ENCODE measurements at places on chromosomes 1 and 21. TPM values are rescaled to one million over a fixed set of nuclear protein-coding genes. Genes with fewer than 3 reads are reported as not detected.

DNA sequence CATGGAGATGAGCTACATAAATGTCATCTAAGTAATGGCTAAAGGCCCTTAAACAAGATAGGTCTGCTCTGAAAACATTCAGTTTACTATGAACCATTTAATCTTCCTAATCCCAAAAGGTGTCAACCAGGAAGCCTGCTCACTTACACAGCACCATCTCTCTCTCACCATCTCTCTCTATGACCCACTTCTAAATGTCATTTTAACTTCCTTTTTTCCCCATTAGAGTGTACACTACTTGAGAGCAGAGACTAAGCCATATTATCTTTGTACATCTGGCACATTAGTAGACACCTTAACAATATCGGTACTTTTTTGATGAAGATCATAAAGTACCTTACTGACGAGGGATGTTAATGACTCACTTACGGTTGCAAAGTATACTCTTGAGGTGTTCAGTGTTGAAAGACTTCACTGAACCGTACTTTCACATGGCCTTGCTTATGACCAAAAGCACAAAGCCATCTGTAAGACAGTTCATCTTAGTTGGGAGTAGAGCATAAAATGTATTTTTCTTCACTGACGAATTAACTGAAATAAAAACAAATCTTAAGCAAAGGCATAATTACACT is 25.4 kb downstream of the FBXO42 start:
- no peak for DNase-seq

- DNase-seq, result peak; percentile 1
Measured at GRCh38 chr1:25744140-25744581, 55.8 kb upstream of the SELENON start.

- no peak for DNase-seq
Measured at GRCh38 chr1:35577071-35577998, 4.2 kb downstream of the TFAP2E start.

- no peak for DNase-seq
Measured at GRCh38 chr21:33691945-33692603, 49.8 kb downstream of the ITSN1 start.

GRCh38 chr1:19070197-19070651 is 113.7 kb upstream of the IFFO2 start:
- no peak for DNase-seq

DNA sequence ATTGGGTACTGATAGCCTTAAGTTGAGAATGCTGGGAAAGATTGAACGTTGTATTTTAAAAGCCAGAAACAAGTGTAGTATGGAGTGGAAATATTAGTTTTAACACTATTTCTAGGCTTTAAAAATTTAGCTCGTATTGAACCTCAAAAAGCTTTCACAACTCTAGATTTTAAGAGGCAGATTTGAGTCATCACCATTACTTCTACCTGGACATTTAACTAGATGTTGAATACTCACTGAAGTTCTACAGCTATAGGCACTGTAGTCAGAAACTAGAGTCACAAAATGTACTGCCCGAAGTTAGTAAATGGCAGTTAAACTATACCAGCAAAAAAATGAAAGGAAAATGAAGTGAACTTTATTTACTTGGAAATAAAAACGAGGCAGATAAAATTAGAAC is 96.5 kb downstream of the NEK7 start:
- no peak for DNase-seq

DNA sequence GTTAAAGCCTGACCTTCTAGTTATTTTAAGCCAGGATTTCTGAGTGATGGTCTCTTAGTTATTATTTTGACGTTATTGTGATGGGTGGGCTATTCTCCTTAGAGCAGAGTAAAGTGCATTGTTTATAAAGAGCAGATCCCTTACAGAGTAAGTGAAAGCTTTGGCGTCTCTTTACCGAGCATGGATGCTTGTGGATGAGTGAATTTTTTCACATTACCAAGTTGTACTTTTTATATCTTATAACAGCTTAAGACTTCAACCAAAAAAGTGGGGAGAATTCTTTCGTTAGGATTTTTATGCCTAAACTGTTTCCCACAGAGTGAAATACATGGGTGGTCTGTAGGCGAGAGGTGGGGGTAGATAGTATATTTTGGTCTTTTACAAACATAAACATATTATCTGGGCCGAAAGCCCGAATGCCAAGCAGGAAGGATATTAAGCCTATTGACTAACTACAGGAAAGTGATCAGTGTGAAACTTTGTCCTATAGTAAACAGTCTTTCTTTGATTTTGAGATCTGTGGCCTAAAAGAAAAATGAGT is 279.1 kb upstream of the C1orf105 start:
- no peak for DNase-seq

- no peak for DNase-seq
Measured at GRCh38 chr1:24544239-24544638, 11.6 kb upstream of the NCMAP start.

GRCh38 chr21:32800056-32800455 is 28.5 kb upstream of the PAXBP1 start:
- DNase-seq, result no peak

DNA sequence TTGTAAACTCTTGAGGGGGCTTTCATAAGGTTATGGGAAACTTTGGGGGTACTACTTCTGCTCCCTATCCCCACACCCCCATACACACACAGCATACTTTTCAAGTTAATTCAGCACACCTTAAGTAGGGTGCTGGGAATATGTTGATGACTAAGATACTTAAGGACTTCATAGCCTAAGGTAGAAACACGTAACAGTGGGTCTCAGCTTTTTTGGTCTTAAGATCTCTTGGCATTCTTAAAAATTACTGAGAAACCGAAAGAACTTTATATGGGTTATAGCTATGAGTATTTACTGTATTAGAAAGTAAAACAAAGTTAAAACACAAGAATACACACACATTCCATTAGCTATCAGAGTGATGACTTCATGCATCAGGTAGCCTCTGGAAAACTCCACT is 2.1 kb downstream of the OTUD3 start:
- no peak for DNase-seq

DNA sequence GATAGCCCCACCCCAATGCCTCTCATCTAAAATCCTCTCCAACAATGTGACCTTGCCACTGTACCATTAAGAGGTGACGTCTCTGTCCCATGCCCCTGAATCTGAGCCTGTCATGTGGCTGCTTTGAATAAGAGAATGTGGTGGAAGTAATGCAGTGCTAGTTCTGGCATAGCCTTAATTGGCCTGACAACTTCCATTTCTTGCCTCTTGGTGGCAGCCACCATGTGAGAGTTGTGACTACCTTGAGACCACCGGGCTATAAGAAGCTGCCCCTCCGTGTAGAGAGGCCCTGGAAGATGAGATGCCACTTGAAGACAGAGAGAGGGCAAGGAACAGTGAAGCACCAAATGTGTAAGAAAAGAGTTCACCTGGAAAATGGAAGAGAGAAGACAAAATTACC is 95.4 kb downstream of the POFUT2 start:
- DNase-seq, result no peak

GRCh38 chr1:51877434-51878307 is 856 bp downstream of the NRDC start:
- DNase-seq, result no peak

- no peak for DNase-seq
Measured at GRCh38 chr1:167762061-167762746, 40.4 kb downstream of the MPZL1 start.

DNA sequence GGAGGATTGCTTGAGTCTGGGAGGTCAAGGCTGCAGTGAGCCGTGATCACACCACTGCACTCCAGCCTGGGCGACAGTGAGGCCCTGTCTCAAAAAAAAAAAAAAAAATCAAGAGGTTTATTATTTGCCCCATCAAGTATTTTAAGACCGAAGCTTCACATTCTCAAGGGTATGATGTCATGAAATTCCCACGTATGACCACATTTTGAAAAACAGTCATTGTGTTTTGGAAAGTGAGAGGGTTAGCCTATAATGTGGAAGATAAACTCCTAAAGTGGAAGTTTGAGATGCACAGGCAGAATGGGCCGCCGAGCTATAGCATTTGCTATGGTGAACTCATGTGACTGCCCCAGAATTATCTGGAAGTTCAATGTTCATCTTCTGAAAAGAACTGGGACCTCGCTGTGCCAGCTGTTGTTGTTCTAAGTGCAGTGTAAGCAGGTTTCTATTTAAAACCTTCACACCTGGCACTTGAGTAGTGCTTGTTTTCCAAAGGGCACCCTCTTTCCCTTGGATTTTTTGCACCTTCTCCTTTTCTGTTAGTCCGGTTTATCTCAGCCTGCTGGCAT is 96.9 kb upstream of the SLC25A33 start:
- DNase-seq, result no peak

DNA sequence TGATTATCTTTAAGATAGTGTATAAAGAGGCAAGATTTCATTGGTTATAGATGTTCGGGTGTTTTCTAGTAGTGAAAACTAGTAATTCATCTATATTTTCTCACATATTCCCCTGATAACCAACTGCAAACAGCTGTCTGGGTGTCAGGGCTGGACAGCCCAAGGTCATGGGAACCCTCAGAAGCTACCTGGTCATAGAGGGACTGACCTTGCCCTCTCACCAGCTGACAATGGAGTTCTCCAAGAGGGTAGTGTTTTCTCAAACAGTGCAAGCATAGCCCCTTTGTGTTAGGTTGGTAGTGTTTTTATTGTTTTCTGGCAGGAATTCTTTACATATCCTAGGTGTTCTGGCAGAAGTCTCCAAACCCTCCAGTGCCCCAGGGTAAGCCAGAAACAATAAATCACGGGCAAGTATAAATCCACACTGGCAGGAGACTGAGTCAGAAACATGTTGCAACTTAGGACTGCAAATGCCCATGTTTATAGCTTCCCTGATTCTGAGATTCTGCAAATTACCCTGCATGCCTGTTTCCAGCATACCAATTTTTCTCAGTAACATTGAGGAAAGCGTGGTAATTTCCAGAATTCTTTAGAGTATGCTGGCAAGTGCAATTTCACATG is 82.8 kb upstream of the ATP1A1 start:
- DNase-seq, result no peak

GRCh38 chr21:42443181-42443785 is 39.6 kb downstream of the UBASH3A start:
- DNase-seq, result no peak

DNA sequence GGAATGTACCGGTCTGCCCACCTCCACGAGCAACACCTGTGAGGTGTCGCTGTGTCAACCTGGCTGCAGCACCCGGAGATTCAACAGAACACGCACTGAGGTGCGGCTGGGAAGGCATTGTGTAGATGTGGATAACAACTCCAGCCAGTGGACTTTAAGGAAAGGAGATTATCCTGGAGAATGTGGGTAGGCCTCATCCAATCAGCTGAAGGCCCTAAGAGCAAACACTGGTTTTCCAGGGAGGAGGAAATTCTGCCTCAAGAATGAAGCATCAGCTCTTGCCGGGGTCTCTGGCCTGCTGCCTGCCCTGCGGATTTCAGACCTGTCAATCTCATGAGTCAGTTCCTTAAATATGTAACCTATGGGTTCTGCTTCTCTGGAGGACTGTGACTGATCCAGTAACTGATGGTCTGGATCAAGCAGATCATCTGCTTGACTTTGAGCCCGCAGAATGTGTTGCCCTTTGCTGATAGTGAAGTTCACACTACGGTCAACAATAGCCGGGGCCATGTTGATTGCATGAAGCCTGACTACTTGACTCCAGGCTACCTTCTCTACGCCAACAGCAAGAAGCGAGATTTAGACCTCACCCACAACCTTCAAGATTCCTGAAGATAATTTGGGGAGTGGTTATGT is 15.9 kb upstream of the PRDM15 start:
- DNase-seq, result no peak

DNA sequence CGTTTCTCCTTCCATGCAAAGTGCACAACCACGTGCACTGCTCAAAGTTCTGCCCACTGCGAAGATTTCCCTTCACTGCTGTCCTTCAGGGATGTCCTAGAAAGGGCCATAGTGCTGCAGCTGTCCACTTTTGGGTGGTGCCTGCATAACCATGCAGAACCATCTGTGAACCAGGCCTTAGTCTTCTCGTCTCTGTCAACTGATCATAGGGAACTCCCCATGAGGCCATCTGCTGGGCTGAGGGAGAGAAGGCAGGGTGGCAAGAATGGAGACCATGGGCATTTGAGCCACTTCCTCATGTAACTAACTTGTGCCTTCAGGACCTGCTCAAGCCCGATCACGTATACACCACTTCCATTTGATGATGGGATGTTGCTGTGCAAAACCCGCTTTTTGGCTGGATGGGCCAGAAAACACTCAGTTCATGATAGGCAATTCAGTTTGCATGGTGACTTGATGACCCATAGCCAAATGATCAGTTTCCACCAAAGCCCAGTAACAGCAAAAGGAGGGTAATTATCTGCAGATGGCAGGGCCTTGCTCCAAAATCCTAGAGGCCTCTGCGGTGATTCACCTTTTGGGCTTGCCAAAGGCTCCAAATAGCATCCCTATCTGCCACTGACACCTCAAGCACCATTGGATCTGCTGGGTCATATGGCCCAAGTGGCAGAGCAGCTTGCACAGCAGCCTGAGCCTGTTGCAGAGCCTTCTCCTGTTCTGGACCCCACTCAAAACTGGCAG is 9.5 kb downstream of the ST6GALNAC5 start:
- DNase-seq, result no peak

GRCh38 chr1:183588827-183589226 is 1.4 kb downstream of the NCF2 start:
- DNase-seq, result no peak

MFSD2A gene
- 3.0 TPM for total RNA-seq

CADM3 gene
- not detected for total RNA-seq

ZNF691 gene
- total RNA-seq, result 6.3 TPM

TMEM52 gene
- 2.8 TPM for total RNA-seq

CRP gene
- total RNA-seq, result not detected

ELF3 gene
- 0.99 TPM for total RNA-seq

TNFRSF4 gene
- total RNA-seq, result not detected

BMP8B gene
- 1.7 TPM for total RNA-seq
